Endothelial cell (in vitro differentiated cells): ENCODE measurements at places on chromosomes 3 and 15.

GRCh38 chr3:45545476-45545875 lies 49.1 kb upstream of the LIMD1 start:
- no peak for DNase-seq

DNA sequence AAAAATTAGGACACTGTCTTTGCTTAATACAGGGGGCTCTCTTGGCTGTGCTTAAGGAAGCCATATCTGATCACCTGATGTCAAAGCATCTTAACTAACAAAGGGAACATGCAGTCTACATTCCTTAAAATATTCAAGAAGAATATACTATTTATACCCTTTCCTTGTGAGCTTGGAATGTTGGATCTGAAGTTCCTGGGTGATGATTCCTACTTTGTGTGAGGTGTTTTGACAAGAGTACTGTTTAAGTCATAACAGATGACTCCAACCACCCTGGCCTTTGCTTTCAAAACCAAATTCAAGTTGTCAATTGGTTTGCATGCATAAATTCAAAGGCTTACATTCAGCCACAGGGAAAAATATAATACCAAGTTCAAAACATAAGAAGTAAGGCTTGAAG lies 862.7 kb upstream of the SEMA6D start:
- no peak for DNase-seq

- DNase-seq: no peak
Measured at GRCh38 chr3:38608086-38608775, 41.3 kb downstream of the SCN5A start.

DNA sequence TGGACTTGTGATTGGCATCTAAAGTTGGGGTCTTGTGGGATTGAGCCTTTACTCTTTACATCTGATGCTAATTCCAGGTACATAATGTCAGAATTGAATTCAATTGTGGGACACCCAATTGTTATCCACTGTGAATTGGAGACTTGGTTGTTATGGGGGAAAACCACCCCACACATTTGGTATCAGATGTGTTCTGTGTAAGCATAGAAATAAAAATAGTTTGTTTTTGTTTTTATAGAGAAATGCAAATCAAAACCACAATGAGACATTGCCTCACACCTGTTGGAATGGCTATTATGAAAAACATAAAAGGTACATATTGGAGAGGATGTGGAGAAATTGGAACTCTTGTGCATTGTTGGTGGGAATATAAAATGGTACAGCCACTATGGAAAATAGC lies 58.5 kb downstream of the CPA3 start:
- no peak for DNase-seq

DNA sequence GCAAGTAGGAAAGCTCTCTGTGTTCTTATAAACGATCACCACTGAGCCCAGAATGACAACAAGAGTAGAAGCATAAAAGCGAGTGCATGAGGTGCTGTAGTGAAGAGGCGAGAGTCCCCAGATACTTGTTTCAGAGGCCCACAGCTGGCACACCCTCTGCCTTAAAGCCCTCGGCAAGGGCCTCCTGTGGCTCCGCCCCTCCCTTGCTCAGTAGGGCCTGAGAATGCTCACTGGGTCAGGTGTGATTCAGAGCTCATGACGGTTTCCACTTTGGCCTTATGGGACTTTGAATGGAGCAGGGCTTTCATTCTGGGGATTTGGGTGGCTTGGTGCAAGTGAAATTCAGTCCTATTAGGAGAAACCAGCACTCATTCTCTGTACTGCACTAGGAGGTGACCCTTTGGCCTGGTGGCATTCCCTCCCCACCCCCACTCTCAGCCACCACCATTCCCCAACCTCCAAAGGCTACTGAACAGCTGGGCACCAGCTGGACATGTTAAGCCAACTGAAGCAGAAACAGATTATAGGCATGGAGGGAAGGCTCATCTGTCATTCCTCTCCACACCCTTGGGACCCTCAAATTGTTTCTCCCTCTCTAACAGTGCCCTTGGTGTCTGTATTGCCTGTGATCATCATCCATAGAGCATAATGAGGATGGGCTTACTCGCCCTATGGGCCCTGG lies 109.6 kb upstream of the CTDSPL start:
- DNase-seq: no peak

DNA sequence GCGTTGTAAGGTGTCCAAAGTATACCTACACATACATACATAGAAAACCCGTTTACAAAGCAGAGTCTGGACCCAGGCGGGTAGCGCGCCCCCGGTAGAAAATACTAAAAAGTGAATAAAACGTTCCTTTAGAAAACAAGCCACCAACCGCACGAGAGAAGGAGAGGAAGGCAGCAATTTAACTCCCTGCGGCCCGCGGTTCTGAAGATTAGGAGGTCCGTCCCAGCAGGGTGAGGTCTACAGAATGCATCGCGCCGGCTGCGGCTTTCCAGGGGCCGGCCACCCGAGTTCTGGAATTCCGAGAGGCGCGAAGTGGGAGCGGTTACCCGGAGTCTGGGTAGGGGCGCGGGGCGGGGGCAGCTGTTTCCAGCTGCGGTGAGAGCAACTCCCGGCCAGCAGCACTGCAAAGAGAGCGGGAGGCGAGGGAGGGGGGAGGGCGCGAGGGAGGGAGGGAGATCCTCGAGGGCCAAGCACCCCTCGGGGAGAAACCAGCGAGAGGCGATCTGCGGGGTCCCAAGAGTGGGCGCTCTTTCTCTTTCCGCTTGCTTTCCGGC lies 318.6 kb downstream of the FGF12 start:
- DNase-seq: peak; percentile 39

DNA sequence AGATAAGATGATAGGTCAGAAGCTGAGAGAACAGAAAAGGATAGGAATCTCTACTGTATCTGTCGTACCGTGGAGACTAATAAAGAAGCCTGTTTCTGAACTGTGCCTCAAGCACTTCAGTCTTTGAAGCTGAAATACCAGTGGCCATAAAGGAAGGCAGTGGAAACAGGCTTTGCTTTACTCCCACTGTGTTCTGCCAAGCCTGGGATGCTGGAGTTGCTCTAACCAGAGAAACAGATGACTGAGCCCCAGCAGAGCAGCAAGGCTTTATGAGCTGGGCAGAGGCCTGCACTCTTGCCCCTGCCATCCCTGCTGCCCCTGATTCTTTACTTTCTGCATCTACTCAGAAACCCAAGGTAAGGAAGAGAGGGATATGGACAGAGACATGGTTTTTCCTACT lies 89.4 kb downstream of the PDE8A start:
- DNase-seq: no peak

DNA sequence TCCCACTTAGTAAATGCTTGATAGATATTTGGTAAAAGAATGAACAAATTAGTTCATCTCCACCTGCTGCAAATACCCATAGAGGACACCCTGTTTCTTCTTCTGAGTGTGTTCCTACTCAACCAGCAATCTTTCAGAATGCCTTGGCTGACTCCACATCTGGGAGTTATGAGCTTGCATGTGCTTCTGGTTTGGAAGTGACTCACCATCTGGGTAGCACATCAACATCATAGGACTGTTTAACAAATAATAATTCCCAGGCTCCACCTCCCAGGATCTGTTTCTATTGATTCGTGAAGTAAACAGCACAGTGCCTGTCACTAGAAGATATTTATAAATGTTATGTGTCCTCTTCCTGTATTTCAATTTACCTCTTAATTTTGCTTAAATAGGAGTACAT lies 580.1 kb downstream of the ROBO2 start:
- no peak for DNase-seq

DNA sequence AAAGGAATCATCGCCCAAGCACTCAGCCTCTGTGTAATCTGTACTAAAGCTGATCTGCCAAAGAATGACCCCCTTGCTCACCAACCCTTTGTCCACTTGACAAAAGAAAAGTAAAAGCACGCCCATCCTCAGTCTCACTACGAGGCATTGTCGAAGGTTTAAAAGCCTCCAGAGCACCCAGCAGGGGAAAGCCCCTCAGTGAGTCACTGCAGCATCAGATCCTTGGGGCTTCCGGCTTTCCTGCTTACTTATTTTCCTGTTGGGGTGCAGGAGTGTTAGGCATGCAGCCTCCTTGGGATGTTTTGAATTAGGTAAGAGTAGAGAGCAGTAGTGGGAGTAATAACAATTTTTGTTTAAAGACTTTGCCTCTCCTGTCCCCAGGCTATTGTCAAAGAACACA lies 216.1 kb downstream of the MTHFS start:
- DNase-seq: no peak

DNA sequence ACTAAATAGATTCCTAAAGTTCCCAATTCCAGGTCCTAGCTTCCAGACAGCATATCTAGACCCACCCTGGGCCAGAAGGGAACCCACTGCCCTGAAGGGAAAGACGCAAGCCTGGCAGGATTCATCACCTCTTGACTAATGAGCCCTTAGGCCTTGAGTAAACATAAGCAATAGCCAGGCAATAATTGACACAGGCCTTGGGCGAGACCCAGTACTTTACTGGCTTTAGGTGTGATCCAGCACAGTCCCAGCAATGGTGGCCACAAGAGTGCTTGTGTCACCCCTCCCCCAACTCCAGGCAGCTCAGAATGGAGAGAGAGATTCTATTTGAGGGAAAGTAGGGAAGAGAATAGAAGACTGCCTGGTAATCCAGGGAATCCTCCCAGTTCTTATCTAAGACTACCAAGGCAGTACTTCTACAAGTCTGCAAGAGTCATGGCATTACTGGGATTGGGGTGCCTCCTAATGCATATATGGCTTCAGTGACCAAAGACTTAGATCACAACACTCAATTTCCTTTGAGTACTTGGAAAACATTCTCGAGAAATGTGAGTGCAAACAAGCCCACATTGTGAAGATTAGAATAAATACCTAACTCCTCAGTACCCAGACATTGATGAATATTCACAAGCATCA lies 30.4 kb upstream of the WWTR1 start:
- DNase-seq: no peak

DNA sequence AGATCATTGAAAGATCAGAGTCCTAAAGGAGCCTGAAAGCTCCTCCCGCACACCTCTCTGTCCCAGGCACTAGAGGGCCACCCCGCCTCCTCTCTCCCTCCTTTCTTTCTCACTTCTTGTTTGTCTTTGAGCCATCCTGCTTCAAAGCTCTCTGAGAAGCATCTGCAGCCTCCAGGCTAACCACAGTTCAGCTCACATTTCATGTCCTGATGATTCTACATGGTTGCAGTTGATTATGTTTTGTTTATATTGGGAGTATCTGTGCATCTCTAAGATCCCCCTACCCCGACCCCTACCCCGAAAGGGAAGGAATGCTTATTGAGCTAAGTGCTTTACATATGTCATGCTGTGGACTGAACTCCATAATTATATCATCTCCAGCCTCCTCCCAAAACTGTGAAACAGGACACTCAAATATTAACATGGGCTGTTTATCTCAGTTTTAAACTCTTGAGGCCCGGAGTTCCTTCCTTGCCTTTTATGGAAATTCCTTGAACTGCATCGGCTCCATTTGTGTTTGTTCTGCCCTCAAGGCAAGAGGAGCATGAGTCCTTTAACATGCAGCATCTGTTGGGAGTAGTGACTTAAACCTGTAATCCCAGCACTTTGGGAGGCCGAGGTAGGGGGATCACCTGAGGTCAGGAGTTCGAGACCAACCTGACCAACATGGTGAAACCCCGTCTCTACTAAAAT lies 30.9 kb downstream of the MGLL start:
- DNase-seq: no peak

DNA sequence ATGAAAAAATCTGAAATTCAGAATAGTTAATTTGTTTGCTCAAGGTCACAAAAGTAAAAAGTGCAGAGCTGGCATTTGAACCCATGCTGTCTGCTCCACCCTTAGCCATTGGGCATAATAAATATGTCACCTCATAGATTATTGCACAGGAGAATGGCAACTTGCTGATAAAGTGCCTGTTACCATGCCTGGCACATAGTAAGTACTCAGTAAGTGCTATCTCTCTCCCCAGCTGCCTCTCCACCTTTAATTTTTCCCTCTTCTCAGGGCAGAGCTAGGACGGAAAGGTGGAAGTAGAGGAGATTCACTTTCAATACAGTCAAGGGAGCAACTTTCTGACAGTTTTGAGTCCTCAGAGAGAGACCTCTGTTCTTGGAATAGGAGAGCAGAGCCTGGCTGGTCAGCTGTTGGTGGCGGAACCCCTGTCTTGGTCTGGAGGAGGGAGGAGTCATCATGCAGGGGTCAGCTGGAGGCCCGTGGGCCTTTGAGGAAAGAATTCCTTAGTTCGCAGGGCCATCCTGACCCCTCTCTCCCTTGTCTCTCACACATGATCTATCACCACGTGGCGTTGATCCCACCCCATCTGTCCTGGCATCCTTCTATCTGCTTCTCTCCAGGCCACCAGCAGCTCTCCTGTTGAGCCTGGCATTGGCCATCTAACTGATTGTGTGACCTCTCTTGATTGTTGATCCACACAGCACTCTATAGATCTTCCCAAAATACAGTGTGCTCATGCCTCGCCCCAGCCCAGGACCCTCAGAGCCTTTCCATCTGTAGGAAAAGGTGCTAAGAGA lies 149.3 kb downstream of the RPLP1 start:
- DNase-seq: no peak

GRCh38 chr15:61605343-61605742 lies 376.2 kb upstream of the RORA start:
- DNase-seq: no peak

- DNase-seq: no peak
Measured at GRCh38 chr3:74845081-74845480, 230.6 kb upstream of the CNTN3 start.

- no peak for DNase-seq
Measured at GRCh38 chr3:174675406-174675805, 183.7 kb upstream of the NAALADL2 start.

- no peak for DNase-seq
Measured at GRCh38 chr3:149203758-149204157, 17.9 kb downstream of the CP start.

GRCh38 chr15:42584031-42584765 lies 8.8 kb downstream of the STARD9 start:
- DNase-seq: no peak

DNA sequence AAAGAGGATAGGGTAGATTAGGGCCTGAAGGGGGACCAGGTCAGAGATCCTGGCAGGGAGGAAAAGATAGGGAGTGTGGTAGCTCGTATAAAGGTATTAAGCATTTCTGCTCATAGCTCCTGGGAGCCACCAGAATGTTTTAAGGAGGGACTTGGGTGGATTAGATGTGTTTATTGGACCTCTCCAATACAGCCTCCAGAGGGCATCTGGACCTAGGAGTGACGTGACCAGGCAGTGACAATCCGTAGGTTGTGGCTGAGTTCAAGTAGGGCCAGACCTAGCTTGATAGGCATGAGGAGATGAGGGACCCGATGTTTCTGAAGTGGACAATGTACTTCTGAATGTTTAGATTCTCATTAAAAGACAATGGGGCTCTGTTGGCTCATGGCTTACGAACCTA lies 435.2 kb downstream of the MCTP2 start:
- DNase-seq: no peak

GRCh38 chr3:197189623-197190022 lies 108.8 kb downstream of the DLG1 start:
- DNase-seq: no peak

DNA sequence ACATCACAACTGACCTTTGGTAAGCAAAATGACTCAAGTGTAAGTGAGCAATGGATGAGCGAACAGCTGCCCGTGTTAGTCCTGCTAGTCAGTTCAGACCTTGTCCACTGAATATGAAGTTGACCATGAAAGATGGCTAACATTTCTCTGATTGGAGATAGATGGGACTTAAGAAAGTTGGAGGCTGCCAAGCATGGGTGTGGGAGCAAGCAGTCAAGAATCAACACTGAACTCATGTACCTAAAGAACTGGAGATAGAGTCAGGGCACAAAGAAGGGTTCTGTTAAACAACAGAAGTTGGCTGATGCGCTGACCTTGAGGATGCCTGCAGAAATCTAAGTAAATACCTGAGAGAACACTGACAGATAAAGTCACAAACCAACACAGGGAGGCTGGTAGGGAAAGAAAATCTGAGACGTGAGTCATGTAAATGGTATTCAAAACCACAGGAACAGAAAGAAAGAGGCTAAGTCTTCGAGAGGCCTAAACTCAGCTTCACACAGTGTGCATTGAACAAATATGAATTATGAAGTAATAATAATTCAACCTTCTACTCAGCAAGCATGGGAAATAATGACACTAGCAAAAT lies 30.7 kb upstream of the ANPEP start:
- DNase-seq: no peak
